HCT116 (cell line): ENCODE measurements at places on chromosomes 5 and 9. TPM values are rescaled to one million over a fixed set of nuclear protein-coding genes. Genes with fewer than 3 reads are reported as not detected.

GRCh38 chr9:13823026-13823425 is 490.9 kb downstream of the NFIB start:
- no peak overlapping the region for H3K4me3 ChIP-seq
- DNase-seq, result no peak
- H3K27ac ChIP-seq, result no peak overlapping the region
- no peaks in the 10 kb centered on the region for H3K27me3 ChIP-seq
- no peaks in the 10 kb centered on the region for H3K4me1 ChIP-seq
- H3K36me3 ChIP-seq, result no peaks in the 10 kb centered on the region

GRCh38 chr5:7412409-7412808 is 16.5 kb downstream of the ADCY2 start:
- DNase-seq, result no peak
- H3K4me1 ChIP-seq, result no peaks in the 10 kb centered on the region
- no peak overlapping the region for H3K4me3 ChIP-seq
- no peaks in the 10 kb centered on the region for H3K36me3 ChIP-seq
- no peak overlapping the region for H3K27ac ChIP-seq
- H3K27me3 ChIP-seq, result no peaks in the 10 kb centered on the region

DNA sequence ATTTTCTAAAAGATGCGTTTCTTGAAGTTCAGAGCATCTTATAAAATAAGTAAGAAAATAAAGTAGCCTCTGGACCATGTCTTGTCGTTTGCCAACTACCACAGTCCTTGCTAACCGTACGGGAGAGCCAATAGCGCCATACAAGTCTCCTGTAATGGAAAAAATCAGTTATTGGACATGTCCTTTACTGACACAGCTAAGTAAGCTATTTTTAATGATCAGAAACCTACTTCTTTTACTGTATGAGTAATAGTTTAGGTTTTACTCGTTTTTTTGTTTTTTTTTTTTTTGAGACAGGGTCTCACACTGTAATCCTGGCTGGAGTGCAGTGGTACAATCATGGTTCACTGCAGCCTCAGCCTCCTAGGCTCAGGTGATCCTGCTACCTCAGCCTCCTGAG is 37.7 kb upstream of the RAPGEF6 start:
- H3K27ac ChIP-seq, result no peak overlapping the region
- H3K4me1 ChIP-seq, result no peaks in the 10 kb centered on the region
- DNase-seq, result no peak
- H3K36me3 ChIP-seq, result no peaks in the 10 kb centered on the region

- no peak overlapping the region for H3K27ac ChIP-seq
- no peaks in the 10 kb centered on the region for H3K4me1 ChIP-seq
- DNase-seq, result no peak
- no peak overlapping the region for H3K4me3 ChIP-seq
- peaks cover 60% of the 10 kb centered on the region; the same call in 1 of the 2 replicates for H3K36me3 ChIP-seq
- no peaks in the 10 kb centered on the region for H3K27me3 ChIP-seq
Observed at GRCh38 chr9:133044661-133045060, 13.9 kb downstream of the GTF3C5 start.

DNA sequence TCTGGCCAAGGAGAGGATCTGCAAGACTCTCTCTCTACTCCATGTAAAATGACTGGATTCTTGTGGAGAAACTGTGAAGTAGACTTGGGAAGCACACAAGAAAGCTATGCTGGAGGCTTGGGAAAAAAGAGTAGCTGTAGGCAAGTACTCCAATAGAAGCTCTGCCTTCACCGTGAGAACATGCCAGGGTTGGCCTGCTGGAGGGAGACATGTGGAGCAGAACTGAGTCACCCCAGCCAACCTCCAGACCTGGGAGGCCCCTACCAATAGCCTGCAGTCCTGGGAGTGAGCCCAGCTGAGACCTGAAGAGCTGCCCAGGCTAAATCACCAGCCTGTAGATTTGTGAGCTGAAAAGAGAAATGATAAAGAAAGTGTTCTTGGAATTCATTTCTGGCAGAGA is 66.6 kb downstream of the DEPDC1B start:
- H3K27ac ChIP-seq, result no peak overlapping the region
- DNase-seq, result no peak
- H3K4me3 ChIP-seq, result no peak overlapping the region
- peaks cover 7% of the 10 kb centered on the region; the same call in 1 of the 2 replicates for H3K36me3 ChIP-seq
- no peaks in the 10 kb centered on the region for H3K4me1 ChIP-seq

The LCNL1 gene
- total RNA-seq, result 0.44 TPM

DNA sequence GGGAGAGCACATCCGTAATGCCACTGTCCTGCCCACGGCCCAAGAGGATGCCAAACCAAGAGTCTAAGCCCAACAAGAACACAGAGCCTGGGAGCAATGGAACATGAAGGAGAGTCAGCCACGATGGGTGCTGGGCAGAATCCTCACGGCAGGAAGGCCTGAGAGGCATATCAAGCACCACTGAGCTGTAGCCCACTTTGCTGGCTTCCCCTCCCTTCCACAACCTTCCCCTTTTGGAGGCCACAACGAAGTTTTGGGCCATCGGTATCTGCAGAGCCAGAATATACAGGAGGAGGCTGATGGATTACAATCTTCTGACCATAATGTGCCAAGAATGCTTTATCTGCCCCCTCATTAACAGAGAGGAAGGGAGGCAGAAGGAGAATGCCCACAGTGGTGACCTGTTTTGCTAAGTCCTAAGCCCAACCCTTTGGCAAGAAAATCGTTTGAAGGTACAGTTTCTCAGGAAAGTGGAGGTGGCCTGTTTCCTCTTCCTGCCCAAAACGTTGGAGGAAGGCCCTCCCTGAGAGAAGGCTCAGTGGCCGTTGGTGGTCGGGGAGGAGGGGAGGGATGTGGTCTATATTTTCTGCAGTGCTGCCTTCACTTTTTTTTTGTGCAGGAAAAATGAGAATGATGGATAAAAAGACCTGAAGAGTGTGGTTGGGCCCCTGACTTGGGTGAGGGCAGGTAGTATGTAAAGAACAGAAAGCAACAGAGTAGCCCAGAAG is 26.2 kb downstream of the MACROH2A1 start:
- DNase-seq, result no peak
- peaks cover 13% of the 10 kb centered on the region for H3K36me3 ChIP-seq
- H3K27ac ChIP-seq, result no peak overlapping the region

The TAF11L10 gene
- not detected for total RNA-seq

The ACTBL2 gene
- 0.07 TPM for total RNA-seq
